ENCODE measurements at places on chromosomes 1 and 21. TPM values are rescaled to one million over a fixed set of nuclear protein-coding genes. Genes with fewer than 3 reads are reported as not detected.

RRP1B gene
- total RNA-seq, result 37.9 TPM

CYP4Z1 gene
- total RNA-seq, result 0.07 TPM

GADD45A gene
- total RNA-seq, result 279 TPM

KCNJ9 gene
- total RNA-seq, result under 0.01 TPM

ALPL gene
- total RNA-seq, result 0.93 TPM

CLIC4 gene
- total RNA-seq, result 199 TPM

COL8A2 gene
- total RNA-seq, result 1.5 TPM

KCNE2 gene
- total RNA-seq, result not detected

SPATA21 gene
- not detected for total RNA-seq

HCRTR1 gene
- total RNA-seq, result not detected

IVNS1ABP gene
- total RNA-seq, result 54.0 TPM

SFT2D2 gene
- total RNA-seq, result 45.3 TPM

All from nasal cavity respiratory epithelium epithelial cell of viscerocranial mucosa (primary cell).